IgD-negative memory B cell (primary cell): ENCODE measurements at places on chromosomes 5 and 9. TPM values are rescaled to one million over a fixed set of nuclear protein-coding genes. Genes with fewer than 3 reads are reported as not detected.

Gene SMIM33
- polyA plus RNA-seq = not detected

Gene ARL14EPL
- 0.69 TPM for polyA plus RNA-seq

Gene ISCA1
- 27.5 TPM for polyA plus RNA-seq

Gene P4HA2
- polyA plus RNA-seq = 0.26 TPM

Gene ARID3C
- not detected for polyA plus RNA-seq
